ENCODE measurements at places on chromosomes 11 and 22.

DNA sequence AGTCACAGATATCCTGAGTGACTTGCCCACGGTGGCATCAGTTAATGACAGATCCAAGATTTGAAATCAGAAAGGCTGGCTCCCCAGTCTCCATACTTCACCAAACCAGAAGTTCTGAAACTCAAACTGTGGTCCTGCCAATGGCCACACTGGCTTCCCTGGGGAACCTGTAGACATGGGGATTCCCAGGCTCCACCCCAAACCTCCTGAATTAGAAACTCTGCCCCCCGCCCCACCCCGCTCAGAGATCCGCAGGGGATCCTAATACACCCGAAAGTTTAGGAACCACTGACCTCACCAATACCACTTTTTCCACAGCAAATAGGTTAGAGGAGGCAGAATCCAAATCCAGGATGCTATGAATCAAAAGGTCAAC, 15.3 kb downstream of the RTN4RL2 start:
- no peak for DNase-seq

- DNase-seq = no peak
Observed at GRCh38 chr22:41501209-41501608, 32.3 kb downstream of the ACO2 start.

GRCh38 chr11:119318240-119319135, 1.6 kb upstream of the MCAM start:
- peak; percentile 21 for DNase-seq

- DNase-seq = no peak
Observed at GRCh38 chr11:17013548-17014320, 480 bp downstream of the PLEKHA7 start.

DNA sequence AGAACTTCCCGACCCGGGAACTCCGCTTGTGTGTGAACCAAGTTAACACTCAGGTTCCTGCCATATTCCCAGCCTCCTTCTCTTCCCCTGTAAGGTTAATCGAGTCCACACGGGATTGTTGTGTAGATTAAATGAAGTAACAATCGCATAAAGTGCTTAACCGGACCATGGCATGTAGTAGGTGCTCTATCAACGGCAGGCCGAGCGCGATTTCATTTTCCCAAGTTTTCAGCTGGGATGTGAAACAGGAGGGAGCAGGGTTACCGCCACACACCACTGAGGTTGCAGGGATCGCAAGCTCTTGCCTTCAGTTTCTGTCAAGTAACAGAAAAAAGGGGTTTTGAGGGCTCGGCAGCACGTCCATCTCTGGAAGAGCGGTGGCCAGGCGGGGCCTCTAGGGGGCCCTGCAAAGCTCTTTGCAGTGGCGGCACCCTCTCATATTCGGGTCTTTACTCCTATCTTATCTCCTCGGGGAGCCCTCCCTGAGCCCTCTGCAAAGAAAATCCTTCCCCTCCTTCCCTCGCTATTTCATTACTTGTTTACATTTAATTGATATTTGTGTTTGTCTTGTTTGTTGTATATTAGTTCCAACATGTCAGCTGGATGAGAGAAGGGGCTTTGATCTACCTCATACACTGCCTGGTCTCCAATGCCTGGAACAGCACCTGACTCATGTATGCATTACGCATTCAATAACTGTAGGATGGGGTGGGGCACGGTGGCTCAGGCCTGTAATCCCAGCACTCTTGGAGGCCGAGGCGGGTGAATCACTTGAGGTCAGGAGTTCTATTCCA, 816 bp upstream of the PLEKHA7 start:
- DNase-seq = peak; percentile 1

DNA sequence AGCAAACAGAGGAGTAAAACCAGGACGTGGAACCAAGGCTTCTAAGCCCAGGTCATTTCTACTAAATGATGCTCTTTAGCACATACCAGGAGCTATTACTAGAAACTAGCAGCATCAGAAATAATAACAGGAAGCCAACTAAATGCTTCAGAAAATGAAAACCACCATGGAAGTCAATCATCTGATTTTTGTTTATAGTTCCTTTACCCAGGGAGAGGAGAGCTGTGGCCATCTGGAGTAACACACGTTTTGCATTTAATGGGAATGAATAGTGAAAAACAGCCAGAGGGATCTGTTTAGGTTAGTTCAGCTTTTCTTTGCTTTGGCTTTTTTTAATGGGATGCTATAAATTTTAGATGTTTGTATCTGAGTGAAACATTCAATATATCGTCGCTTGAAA, 250.7 kb upstream of the ARHGAP20 start:
- DNase-seq = no peak

DNA sequence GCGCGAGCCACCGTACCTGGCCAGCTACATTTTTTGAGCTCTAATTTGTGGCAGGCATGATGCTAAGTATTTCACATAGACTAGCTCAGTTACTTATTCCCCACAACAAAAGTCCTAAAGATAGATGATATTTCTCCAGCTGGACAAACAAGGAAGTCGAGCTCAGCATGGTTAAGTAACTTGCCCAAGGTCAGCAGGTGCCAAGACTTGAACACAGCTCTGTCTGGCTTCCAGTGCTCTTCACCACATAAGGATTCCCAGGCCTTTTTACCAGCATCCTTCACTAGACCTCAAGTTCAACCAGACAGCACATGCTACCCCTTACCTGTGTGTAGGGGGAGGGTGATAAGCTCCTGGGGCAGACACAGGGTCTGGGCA, 177.3 kb upstream of the NCAM1 start:
- DNase-seq = no peak

DNA sequence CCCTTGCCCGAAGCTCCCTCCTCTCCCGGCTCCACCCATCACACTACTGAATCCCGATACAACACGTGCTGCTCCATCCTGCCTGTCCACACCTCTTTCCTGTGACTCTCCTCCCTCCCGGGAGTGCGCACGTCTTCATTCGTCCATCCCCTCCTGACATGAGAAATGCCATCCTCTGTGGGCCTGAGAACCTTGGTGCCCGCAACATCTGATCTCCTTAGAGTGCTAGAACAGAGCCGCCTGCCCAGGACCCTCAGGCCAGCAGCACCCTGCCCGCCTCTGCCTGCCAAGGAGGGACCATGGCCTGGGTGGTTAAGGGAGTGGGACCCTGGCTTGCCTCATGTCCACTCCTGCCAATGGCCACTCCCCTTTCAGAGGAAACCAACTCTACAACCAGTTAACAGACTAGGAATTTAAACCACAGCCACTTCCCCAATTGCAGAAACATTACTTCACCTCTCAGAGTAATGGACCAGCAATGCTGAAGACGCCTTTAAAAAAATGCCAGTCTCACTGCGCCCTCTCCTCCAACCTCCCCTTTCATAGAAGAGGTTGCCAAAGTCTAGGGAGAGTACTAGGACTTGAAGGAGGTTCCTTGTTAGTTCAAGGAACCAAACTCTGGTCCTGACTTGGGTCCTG, 466.3 kb downstream of the OPCML start:
- DNase-seq = no peak
